ENCODE measurements at places on chromosomes 1 and 21.

GRCh38 chr1:15950302-15950701, 25.6 kb downstream of the ZBTB17 start:
- no peak for DNase-seq

DNA sequence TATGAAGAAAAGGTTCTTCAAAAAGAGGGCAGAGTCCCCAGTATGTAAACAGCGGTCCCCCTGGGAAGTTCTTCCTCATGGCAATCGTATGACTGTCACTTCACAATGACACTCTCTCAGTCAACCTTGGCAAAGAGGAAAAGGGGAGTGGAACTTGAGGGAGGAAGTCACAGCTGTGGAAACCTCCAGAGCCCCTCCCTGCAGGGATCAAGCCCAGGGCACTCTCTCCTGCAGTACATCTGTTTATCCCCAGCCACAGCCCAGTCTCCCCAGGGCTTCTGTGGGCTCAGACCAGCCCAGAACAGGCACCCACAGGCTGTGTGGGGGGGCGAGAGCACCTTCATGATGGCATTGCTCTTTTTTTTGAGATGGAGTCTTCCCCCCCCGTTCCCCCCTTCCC, 2.0 kb downstream of the ATP13A2 start:
- no peak for DNase-seq

DNA sequence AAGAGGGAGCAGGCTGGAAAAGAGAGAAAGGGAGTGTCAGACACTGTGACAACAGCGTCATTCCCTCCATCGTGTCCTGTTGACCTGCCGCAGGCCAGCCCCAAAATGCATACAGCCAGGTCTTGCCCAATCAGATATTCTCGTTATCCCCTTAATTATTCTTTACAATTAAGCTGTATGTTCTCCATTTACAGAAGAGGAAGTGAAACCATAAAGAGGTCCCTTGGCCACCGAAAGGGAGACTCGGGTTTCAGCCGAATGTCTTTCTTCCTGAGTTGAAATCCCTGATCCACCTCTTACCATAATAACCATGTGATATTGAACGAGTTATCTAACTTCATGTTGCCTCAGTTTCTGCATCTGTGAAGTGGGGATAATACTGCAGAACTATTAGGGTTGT, 70.5 kb downstream of the IGSF21 start:
- DNase-seq, result no peak

DNA sequence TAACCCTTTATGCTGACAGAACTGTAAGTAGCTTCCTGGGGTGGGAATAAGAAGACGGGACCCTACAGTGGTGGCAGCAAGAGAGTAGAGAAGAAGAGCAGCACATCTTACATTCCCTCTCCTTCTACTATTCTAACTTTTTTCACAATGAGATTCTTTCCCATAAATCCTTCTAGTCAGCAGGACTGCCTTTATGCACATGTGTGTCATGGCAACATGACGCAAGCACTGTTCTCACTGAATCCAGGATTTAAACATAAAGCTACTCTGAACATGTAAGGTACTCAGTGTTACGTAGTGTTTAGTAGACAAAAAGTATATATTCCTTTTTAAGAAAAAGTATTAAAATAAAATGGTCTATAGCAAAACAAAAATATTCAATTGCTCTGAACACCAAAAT, 309.7 kb upstream of the LYPLAL1 start:
- DNase-seq, result no peak

DNA sequence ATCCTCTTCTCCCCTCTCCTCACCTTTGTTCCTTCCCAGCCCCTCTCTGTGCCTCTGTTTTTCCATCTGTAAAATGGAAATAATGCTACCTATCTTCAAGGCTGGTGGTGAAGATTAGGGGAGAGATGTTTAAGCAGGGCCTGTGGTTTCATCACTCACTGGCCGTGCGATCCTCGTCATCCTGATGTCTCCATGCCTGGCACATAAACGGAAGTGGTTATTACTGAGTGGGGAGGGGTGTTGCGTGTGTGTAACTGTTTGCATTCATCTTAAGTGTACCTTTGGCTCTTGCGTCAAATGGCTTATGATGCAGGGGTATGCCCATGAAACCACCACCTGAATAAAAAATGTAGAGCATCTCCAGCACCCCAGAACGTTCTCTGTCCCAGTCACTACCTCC, 17.2 kb upstream of the C1QA start:
- no peak for DNase-seq

DNA sequence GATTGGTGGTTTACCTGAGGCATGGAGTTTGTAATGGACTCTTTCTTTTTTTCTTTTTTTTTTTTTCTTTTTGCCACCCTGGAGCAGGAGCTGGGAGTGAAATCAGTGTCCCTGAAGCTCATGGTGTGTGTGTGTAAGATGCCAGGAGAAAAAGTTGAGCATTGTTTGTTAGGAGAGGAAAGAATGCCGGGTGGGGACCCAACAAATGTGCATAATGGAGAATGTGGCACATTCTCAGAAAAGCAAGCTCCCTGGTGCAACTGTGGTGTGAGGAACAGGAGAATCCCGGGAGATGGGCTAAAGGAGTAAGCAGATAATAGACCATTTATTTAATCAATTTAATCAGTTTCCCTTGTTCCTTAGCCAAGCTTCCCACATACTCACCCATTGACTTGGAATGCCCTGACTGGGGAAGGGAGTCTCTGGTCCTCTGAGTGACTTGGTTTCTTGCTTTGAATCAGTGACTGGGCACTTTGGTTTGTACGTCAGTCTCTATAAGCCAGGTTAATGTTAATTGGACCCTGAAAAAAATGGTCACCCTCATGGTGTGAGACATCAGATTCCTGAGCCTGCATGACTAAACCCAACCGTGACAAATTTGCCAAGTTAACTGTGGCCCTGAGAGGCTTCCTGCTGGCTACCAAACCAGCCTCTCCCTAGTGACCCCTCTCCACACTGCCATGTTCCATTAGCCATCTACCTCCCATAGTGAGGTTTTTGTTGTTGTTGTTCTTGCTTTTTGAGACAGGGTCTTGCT, 43.9 kb upstream of the ITPKB start:
- no peak for DNase-seq

GRCh38 chr1:90045853-90046563, 51.1 kb downstream of the ZNF326 start:
- DNase-seq, result no peak

DNA sequence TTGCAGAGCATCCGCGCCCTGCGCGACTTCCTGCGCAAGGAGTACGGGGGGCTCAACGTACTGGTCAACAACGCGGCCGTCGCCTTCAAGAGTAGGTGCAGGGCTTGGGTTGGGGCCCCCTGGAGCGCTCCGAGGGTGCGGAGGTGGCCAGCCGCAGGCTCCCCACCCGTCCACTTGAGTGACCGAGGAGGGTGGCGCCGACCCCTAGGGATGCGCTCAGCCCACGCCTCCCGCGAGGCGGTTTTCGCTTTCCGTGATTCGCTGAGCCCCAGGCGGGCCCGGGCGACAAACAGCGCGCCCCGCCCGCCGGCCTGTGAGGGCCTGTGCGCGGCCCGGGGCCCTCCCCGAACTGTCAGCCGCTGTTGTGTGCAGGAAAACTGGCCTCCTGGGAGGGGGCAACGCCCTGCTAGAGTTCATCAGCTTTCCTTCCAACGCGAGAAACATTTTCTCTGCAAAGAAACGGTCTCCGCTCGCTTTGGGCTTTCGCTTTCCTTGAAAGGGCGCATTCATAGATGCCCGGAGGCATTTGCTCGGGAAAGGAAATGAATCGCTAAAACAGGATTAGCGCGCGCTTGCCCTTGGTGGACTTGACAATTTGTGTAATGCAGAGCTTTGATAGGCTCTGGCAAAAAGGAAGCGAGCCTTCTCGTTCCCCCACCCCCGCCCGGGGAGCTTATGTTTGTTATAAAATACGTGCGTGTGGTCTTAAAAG, 668 bp downstream of the CBR3 start:
- DNase-seq, result no peak

- no peak for DNase-seq
These were observed 286.1 kb downstream of the LRRC40 start for GRCh38 chr1:69919129-69919921.

GRCh38 chr1:170623171-170623570, 40.8 kb upstream of the PRRX1 start:
- DNase-seq, result no peak

- no peak for DNase-seq
These were observed 107.0 kb downstream of the RHOU start for GRCh38 chr1:228842094-228842775.

DNA sequence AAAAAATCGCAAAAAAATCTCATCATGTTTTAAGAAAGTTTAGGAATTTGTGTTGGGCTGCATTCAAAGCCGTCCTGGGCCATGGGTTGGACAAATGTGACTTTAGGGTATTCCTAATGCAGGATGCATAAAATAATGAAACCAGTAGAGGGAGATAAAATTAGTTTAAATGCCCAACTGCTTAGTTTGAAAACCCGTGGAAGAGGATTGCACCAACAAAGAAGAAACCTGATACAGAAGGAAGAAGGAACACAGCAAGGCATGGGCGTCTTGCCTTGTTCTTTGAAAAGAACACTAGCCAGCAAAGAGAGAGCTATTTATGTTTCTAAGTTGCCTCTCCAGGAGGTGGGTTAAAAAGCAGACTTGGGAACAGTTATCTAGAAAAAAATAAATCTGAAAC, 37.9 kb downstream of the WDR3 start:
- no peak for DNase-seq

DNA sequence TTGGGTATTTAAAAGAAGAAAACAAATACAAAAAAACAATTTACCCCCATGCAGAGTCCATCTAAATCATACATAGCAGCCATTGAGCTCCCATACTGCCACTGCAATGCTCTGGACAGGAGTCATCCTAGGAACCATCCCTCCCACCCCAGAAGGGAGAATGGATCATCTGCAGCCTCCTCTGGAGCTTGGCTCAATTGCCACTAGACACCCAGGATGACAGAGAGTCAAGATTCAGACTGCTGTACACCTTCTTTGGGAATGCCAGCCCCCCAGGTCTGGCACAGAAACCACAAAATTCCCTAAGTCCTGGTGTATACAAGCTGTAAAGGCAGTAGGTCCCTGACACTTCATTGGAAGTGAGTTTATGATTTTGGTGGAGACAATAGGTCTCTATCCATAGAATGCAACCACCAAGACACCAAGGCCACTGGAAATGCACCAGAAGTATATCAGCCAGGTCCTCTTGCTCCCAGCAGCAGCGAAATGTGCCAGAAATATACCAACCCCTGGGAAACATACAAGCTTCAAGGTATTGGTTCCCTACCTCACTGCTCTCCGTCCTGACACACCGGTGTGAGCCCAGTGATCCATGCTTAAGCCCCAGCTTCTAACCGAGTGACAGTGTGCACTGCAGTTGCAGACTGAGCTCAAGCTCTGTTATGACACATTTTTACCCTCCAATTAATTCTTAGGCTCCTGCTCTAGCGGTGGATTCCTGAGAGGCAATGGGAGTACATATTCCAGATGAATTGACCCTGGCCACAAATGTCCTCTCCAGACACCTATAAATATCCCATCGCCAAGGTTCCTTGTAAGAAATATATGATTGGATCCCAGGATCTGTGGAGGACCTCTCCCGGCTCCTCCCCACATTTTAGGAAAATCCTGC, 4.4 kb downstream of the TAL1 start:
- no peak for DNase-seq

DNA sequence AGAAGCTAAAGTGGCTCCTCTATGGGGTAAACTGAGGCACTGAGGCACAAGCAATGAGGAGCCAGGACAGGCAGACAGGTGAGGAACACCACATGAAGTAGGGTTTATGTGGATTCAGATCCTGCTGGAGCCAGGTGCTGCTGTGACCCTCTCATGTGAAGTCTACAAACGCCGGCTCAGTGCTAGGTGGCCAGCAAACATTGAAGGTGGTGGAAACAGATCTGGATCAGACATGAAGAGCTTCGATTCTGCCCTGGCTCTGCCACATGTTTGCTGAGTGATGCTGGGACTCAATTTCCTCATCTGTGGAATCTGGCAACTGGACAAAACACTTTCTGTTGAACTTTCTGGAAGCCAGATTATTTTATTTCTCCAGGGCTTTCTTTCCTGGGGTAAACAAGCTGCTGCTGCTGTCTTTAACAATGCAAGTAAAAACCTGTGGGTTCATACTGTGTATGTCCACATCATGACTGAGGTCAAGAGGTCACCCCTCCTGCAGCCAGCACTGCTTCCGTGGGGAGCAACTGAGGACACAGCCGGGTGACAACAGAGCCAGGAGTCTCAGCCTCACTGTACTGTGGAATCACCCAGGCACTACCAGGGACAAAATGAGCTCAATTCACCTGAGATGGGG, 33.3 kb downstream of the HMGB4 start:
- no peak for DNase-seq

DNA sequence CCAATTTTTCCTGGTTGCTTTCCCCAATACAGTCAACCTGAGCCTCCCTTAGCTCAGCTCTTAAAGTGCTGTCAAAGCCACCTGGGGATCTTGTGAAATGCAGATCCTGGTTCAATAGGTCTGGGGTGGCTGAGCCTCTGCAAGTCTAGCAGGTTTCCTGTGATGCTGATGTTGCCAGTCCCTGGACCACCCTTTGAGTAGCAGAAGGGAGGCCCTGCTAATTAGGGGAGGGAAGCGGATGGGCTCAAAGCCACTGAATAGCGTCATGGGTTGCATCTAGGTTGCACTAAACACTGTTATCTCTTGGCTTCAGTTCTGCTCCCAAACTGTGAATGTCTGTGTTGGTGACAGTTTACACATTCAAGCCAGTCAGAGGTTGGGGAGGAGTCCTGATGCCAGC, 127.2 kb downstream of the KAZN start:
- DNase-seq, result no peak

DNA sequence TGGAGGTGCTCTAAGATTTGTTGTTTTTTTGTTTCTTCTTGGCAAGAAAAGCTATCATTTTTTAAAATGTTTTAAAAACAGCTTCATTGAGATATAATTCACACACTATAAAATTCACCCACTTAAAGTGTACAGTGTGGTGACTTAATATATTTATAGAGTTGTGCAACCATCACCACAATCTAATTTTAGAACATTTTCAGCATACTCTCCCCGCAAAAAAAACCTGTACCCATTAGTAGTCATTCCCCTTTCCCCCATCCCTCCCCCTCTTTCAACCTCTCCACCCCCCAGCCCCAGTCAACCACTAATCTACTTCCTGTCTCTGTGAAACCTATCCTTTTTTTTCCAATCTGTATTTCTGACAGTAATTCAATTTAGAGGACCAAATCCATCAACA, 30.6 kb downstream of the ZC3H11B start:
- no peak for DNase-seq

DNA sequence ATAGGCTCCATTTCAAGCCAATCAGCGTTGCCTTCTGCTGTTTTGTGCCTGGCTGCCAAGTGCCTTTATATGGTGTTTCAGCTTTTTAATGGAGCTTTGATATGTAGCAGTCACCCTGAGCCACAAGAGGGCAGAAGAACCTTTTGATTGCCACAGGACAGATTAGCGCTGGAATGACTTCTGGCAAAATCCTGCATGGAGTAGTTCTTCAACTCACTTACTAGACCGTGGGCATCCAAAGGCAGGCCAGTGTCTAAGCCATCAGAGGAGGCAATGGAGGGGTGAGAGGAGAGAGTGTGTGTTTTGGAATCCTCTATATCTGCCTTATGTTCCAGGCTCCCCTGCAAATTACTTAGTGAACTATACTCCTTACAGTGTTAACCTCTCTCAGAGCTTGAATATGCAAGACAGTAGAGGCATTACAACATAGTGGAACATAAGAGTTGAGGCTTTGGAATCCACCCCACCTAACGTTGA, 56.2 kb downstream of the ST3GAL3 start:
- no peak for DNase-seq

GRCh38 chr1:246226041-246226440, 281.0 kb downstream of the SMYD3 start:
- DNase-seq, result no peak

GRCh38 chr1:30511563-30511962, 211.8 kb downstream of the MATN1 start:
- DNase-seq, result no peak

All from KG1 (cell line).